ENCODE measurements at places on chromosomes 12 and 14. TPM values are rescaled to one million over a fixed set of nuclear protein-coding genes. Genes with fewer than 3 reads are reported as not detected.

The KDM5A gene
- total RNA-seq = 37.8 TPM

The PLEKHG7 gene
- total RNA-seq = not detected

The DPPA3 gene
- not detected for total RNA-seq

The BORCS5 gene
- 15.4 TPM for total RNA-seq

The OAS1 gene
- 2.7 TPM for total RNA-seq

The NKX2-1 gene
- not detected for total RNA-seq

The C14orf119 gene
- total RNA-seq = 31.9 TPM

The GARIN6 gene
- total RNA-seq = not detected

The PRPH gene
- total RNA-seq = not detected

The UBR7 gene
- 11.7 TPM for total RNA-seq

The APOF gene
- not detected for total RNA-seq

The NAV3 gene
- total RNA-seq = 38.4 TPM

Data from pericardium fibroblast (primary cell).